ACHN (cell line): ENCODE measurements at places on chromosomes 1 and 21.

GRCh38 chr21:39867198-39867650, at the start of gene PCP4:
Gene PCP4, plus strand, starts transcription at chr21:39867438. Its CDS starts 64 bp downstream, at chr21:39867502.
- DNase-seq: peak; percentile 33

GRCh38 chr1:42433369-42433768, 22.5 kb downstream of the ZMYND12 start:
- DNase-seq: no peak

DNA sequence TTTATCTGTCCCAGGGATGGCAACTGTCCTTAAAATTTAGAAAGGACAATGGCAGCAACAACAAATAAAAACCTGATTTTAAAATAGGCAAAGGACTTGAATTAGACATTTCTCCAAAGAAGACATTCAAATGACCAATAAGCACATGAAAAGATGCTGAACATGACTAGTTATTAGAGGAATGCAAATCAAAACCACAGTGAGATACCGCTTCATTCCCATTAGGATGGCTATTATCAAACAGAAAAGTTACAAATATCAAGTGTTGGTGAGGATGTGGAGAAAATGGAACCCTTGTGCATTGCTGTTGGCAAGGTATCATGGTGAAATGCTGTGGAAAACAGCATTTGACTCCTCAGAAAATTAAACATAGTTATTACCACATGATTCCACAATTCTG, 120.7 kb downstream of the CRB1 start:
- DNase-seq: no peak

- no peak for DNase-seq
These were observed 57.2 kb downstream of the EYA3 start for GRCh38 chr1:28031173-28031572.

- DNase-seq: peak; percentile 10
These were observed 662 bp upstream of the LGALS8 start for GRCh38 chr1:236522937-236523703.
